ENCODE measurements at places on chromosomes 2 and 18. TPM values are rescaled to one million over a fixed set of nuclear protein-coding genes. Genes with fewer than 3 reads are reported as not detected.

TMEM247 gene
- not detected for total RNA-seq

CHN1 gene
- total RNA-seq, result 19.0 TPM

BIRC6 gene
- total RNA-seq, result 213 TPM

EPAS1 gene
- 74.0 TPM for total RNA-seq

IL36G gene
- not detected for total RNA-seq

KCNF1 gene
- total RNA-seq, result 0.70 TPM

CD226 gene
- total RNA-seq, result 2.9 TPM

MAP3K19 gene
- 0.12 TPM for total RNA-seq

FLACC1 gene
- 3.5 TPM for total RNA-seq
